Activated CD8-positive, alpha-beta memory T cell treated with anti-CD3 and anti-CD28 coated beads for 1 hour (primary cell): ENCODE measurements at places on chromosomes 3 and 15.

- DNase-seq, result no peak
These were observed 310.3 kb downstream of the PTPRG start for GRCh38 chr3:61871644-61872043.

DNA sequence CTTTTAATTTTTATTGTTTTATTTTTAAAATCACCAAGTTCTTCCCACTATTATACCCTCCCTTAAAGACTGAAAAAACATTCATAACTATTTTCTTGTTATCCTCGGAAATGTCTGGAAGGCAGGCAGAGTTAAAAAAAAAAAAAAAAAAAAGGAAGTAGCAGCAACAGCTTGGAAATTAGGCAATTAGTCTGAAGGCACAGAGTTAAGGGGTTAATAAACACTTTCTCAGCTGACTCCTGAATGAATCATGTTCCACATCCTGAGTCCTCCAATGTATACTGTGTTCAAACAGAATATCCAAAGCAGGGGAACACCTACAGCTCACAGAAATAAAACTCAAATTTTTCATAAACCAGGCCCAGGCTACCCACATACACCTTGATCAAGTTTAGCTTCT lies 5.8 kb downstream of the HEXA start:
- DNase-seq, result no peak

GRCh38 chr15:90915808-90916440 lies 12.8 kb downstream of the MAN2A2 start:
- no peak for DNase-seq

DNA sequence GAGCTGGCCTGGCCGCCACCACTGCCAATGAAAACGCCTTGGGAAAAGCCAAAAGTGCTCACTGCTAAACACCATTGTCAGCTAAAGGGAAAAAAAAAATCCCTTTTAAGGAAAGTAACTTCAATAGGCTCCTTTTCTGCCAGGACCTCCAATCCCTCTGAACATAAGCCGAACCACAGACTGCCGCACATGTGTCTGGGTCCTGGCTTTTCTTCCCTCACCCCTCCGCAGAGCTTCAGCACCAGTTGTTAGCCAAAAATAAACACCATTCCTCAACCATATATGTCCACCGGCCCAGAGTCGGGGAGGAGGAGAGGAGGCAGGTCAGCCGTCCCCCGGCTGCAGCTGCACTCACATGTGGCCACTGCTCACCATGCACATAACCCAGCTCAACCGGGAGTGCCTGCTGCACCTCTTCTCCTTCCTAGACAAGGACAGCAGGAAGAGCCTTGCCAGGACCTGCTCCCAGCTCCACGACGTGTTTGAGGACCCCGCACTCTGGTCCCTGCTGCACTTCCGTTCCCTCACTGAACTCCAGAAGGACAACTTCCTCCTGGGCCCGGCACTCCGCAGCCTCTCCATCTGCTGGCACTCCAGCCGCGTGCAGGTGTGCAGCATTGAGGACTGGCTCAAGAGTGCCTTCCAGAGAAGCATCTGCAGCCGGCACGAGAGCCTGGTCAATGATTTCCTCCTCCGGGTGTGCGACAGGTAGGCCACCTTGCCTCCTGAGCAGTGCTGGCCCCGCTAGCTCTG lies at the start of gene FBXL22:
FBXL22 (plus strand) TSS at position 350 of the 753 bp plus-strand sequence; CDS start at position 356, 6 bp downstream.
- DNase-seq, result no peak

- no peak for DNase-seq
These were observed 21.7 kb downstream of the AQP9 start for GRCh38 chr15:58159827-58160386.

DNA sequence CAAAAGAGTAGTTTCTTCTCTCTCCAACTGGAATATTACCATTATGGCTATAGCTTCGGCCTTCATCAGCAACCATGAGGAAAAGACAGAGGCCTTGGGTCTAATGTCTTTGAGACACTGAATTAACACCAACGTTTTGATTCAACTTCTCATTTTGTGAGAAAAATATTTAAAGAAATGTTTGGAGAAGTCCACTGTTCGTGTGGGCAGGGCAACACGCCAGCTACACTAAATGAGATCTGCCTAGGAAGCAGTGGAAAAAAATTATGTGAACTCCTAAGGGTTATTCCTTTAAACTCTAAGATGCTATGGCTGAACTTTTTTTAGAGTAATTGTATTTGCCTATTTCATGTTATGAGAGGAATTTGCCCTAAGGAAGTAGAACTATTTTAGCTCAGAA lies 41.8 kb downstream of the NCEH1 start:
- no peak for DNase-seq

DNA sequence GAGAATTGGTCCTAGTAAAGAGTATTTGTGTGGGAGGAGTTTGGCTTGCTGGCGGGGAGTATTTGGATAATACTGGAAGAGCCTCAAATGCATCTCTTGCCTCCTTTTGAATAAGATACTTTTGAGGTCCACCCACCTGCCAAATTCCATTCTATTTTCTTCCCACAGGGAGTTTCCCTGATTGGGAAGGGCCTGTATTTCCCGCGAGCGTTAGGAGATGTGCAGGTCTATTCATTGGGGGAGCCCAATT lies 406 bp upstream of the RASA2 start:
- no peak for DNase-seq

- DNase-seq, result no peak
These were observed 238.4 kb upstream of the TBC1D5 start for GRCh38 chr3:17980863-17981262.

- no peak for DNase-seq
These were observed 223.7 kb upstream of the BHLHE40 start for GRCh38 chr3:4755566-4755965.

DNA sequence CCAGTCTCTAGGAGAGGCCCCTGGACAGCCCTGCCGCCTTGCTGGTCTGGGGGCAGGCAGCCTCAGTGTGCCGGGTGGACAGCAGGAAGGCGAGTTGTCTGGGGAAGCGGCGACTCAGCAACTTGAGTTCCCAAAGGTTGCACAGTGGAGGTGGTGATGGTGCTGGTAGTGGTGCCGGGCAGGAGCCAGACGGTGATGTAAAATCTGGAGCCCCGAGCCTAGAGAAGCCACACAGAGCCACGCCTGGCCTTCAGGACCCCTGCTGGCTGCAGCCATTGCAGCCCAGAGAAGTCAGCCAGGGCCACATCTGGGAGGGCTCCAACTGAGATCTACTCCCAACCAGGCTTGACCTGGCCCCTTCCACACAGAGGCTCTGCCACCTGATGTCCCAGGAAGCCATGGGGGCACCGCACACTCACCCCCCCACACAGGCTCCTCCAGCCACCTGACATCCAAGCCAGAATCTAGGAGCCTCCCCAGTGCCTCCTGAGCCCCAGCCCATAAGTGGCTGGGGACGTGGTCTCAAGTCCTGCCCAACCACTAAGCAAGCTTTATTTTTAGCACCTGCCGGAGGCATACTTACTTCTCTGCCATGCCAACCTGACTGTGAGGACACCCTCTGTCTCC lies 8.8 kb downstream of the C3orf22 start:
- DNase-seq, result no peak

- DNase-seq, result no peak
These were observed at the start of gene SLC28A1 for GRCh38 chr15:84883916-84884781. TSS of gene SLC28A1 (plus strand) at chr15:84884662. CDS start at chr15:84887761, 3,099 bp downstream.

- DNase-seq, result no peak
These were observed 117.3 kb downstream of the RPL22L1 start for GRCh38 chr3:170752571-170753155.

DNA sequence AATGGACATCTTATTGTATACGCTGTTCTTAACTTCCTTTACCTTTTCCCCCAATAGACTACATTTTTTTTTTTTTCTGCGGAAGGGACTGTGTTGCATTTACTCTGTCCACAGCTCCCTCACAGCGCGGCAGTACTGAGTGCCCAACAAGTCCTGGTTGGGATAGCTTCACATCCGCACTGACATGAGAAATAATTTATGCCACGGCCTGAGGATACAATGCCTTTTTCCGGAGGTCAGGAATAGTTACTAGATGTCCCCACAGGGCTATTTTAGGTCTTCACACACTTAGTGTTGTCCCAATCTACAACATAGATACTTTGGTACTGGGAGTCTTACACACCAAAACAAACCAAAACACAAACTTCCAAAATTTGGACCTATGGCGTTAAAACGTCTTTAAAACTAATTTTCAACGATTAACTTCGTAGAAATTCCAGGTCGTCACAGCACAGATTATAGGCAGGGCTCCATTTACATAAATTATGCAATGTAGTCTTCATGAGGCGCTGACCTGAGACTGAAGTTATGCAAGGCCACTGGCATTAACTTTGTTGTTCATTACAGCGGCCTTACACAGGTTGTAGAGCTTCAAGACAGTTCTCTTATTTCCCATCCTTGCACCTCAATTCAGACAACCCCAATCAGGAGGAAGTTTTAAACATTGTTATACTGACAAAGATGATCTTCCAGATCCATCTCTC lies 989 bp upstream of the PPIB start:
- DNase-seq, result no peak
